ENCODE measurements at places on chromosomes 5 and 9.

DNA sequence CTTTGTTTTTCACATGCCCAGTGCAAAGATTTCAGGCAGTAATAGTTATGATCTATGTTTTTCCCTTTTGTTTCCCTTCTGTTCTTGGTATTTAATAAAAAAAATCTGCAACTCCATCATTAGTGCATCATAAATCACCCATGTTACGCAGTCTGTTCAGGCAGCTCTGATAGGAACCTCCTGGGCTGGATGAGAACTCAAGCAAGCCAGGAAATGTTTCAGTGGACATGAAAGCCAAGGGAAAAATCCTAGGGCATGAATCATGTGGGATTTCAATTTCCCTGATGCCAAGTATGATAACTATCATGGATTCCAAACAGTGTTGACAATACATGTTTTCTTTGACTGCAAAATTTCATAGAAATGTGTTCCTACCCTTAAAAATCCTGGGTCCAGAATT, 119.7 kb upstream of the TARS1 start:
- DNase-seq = no peak

DNA sequence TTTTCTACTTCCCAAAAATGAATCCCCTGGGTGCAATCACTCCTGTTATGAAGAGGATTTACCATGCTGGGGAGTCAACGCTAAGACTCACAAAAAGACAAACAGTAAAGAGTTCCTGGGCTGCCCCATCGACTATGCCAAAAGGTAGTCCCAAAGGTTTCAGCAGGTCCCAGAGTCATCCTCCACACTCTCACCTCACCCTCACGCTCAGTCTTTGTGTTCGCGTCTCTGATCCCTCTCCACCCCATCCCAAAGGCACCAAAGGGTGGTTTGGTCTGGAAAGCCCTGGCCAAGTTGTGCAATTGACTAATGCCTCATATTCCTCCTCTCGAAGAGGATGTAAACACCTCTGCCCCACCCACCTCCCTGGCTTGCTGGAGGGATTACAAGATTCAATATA, 240.2 kb upstream of the NFIL3 start:
- no peak for DNase-seq

GRCh38 chr5:79982136-79982535, 8.9 kb downstream of the MTX3 start:
- no peak for DNase-seq

- DNase-seq = peak; percentile 78
Measured at GRCh38 chr9:97710356-97711222, 13.4 kb upstream of the XPA start.

DNA sequence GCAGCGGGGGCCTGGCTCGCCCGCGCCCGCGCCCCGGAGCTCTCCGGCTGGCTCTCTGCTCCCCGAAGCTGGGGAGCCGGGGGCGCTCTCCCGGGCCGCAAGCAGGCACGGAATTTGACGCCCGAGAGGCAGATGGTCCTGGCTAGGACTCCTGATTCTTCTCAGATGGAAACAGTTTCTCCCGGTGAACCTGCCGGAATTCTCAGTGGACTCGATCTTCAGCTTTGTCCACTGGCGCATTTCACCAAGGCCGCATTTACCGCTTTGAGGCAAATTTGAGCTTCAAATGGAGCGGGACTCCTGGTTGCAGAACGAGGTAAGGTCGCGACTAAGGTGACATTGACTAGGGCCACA, 305.7 kb upstream of the KCNN2 start:
- DNase-seq = no peak
